Umbilical cord (tissue), 2 donors: ENCODE measurements at places on chromosomes 7 and 10. TPM values are rescaled to one million over a fixed set of nuclear protein-coding genes. Genes with fewer than 3 reads are reported as not detected.

DNA sequence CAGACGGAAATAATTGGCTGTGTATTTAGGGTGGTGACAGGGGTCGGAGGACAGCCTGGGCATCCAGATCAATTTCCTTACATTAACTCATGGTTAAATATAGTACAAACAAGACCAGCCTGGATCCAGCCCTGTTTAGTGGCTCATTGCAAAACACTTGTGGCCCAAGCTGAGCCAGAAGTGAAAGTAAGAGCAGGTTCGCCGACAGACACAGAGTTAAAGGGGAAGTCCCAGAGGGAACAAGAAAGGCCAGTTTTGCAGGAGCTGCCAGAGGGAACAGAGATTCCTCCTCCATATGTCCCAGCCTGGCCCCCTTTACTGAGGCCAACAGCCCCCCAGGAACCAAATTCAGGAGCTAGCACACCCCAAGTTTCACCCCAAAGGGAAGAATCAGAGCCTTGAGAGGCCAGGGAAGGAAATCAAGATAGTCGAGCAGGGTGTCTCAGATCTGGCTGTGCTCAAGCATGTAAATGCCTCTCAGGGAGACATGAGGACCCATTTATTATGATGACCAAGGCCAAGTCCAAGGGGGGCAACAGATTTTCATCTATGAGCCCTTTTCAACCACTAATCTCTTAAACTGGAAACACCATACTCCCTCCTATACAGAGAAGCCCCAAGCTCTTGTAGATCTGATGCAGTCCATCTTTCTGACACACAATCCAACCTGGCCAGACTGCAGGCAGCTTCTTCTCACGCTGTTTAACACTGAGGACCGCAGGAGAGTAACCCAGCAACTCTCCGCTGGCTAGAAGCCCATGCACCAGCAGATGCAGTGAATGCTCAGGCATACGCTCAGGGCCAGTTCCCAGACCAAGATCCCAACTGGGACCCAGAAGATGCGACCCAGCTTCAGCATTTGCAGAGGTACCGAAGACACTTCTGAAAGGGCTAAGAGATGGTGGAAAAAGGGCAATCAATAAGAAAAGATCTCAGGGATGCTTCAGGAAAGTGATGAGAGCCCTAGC lies 15.9 kb upstream of the ADCK2 start:
- DNase-seq, result peak; percentile 78

GRCh38 chr10:123299598-123299997 lies 145.4 kb downstream of the BUB3 start:
- no peak for DNase-seq

- no peak for DNase-seq
Observed at GRCh38 chr10:14926722-14927416, 27.0 kb downstream of the DCLRE1C start.

Gene PDE6C
- 1.2 TPM for total RNA-seq
